GM13976 (cell line): ENCODE measurements at places on chromosomes 11 and 22.

DNA sequence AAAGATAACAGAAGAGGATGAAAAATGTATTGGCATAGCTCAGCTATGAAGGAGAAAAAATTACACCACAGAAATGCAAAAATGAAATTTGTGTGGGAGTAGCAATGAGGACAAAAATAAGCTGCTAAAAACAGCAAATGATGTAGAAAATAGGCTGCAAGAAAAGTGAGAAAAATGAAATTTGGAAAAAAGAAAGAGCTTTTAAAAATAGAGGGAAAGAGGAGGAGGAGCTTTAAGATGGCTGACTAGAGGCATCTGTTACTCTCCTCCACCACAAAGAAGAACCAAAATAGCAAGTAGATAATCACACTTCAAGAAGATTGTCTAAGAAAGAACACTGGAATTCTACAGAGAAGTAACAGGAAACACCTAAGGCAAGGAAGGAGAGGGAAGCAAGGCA, 23.7 kb upstream of the OR5AN1 start:
- no peak for DNase-seq

GRCh38 chr22:22907551-22908494, 20.2 kb downstream of the IGLL5 start:
- DNase-seq: no peak

- no peak for DNase-seq
Measured at GRCh38 chr11:72724021-72724551, 28.1 kb downstream of the ARAP1 start.

GRCh38 chr22:32079130-32080089, 36.3 kb downstream of the SLC5A1 start:
- DNase-seq: no peak

DNA sequence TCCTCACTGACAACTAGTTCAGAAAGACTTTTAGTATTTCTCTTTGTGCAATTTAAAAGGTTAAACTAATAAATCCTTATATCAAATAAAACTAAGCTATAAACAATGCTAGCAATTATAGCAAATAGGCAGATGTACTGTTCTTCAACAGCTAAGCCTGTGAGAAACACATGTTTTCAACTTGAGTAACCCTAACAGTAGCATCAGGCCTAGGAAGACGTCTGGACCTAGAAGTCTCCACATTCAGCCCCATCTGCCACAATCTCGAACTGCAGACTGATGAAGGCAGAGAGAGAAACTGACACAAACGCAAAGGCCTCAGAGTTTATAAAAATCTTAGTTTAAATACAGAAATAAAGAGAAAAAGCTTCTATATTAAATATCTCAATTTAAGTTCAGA, 2.5 kb downstream of the ST13 start:
- DNase-seq: no peak

GRCh38 chr11:36333897-36334296, 37.8 kb downstream of the PRR5L start:
- DNase-seq: no peak

DNA sequence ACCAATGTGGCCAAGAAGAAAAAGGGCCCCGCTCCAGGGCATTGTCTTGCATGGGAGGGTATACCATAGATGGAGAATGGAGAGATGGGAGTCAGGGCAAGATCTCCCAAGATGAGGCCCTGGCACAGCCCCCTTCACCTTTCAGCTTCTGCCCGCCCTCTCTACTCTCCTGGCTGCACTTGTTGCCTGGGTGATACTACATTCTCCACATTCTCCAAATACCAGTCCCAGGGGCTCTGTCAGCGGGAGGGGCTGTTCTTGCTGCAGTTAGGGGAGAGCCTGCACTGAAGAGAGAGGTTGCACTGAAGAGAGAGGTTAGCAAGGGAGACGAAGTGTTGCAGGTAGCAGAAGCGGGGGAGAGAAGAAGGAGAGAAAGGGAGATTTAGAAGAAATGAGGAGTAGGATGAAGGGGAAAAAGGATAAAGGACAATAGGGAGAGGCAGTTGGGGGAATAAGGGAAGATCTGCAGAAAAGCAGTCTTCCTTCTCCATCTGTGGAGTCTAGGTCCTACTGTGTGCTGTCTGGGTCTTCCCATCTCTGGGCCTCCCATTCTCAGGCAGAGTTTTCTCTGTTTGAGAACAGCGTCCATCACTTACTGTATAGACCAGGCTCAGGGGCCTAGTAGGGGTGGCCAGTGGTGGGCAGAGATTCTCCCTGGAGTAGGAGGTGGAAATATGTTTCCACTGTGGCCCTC, 8.0 kb downstream of the PHLDB1 start:
- DNase-seq: no peak

- no peak for DNase-seq
Measured at GRCh38 chr11:36565031-36565610, 2.7 kb upstream of the RAG1 start.

DNA sequence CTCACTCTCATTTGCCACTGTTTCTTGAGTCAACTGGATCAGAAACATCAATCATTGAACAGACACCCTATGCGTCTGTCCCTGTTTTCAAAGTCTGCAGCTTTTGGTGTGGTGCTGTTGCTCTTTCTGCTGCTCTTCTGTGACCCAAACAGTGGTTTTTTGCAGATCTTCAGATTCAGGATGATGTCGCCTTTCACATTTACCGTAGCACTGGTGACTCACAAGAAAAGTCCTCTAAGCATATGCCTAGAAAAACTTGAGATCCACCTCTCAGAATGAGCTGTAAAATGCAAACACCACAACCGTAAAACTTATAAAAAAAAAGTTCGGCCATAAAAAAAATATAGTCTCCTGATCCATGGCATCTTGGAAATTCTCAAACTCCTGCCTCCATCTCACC, 400.4 kb downstream of the NTM start:
- DNase-seq: no peak

GRCh38 chr11:35822815-35823495, 120.9 kb upstream of the LDLRAD3 start:
- no peak for DNase-seq

GRCh38 chr11:121446752-121447156, 5.4 kb upstream of the SORL1 start:
- no peak for DNase-seq

DNA sequence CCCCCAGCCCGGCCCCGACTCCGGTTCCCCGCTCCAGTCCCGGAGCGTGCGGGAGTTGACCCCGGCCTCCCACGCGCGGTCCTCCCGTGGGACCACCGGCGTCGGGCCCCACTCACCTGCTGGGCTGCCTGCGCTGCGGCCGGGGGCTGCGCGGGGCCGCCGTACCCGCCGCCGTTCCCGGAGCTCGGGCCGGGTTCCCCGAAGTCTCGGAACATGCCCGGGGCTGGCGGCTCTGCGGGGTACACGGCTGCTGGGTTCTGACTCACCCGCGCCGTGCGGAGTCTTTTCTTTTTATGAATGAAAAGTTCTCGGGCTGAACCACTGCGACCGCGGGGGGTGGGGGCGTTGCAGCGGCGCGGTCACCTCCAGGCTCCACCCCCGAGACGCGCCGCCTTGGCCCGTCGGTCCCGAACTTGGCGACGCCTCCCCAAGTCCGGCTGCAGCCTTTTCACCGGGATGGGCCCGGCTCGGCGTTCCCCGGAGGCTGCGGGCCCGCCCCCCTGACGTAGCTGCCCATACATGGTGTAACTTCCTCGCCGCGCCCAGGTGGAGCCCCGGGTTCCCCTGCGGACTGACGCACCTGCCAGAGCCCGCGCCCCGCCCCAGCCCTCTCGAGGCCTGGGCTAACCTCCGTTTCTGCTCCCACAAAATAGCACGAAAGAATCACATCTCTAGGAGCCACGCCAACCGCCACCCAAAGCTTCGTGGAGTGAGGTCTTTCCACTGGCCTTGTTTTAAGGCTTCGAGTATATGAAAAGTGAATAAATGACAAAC, at the start of gene FOSL1:
Gene FOSL1, minus strand, starts transcription at position 264 of the 774 bp plus-strand sequence. Its CDS starts 49 bp downstream, at position 215.
- DNase-seq: peak; percentile 93

GRCh38 chr11:111733611-111734088, 32.5 kb downstream of the PPP2R1B start:
- no peak for DNase-seq

DNA sequence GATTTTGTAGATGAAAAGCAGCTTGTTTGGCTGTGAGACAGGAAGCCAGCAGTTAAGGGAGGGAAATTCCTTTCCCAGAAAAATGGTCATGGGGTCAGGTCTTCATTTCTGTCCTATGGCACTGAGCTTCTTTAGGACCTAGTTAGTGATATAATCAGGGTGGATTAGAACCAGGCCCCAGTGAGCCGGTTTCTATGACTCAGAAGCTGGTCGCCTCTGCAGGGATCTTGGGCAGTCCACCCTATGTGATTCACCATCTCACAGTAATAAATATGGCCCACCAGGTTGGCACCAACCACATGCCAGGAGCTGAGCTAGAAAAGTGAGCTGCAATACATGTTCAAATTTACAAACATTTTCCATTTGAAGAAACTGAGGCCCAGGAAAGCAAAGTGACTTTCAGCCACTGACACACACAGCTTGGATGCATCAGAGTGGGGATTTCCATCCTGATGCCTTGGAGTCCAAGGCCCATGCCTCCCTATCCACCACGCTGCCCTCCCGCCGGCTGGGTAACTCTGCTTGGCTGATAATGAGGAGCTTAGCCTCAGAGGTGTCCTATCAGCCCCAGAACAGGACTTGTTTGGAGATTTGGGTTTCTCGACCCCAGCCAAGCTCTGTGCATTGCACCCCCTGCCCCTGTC, 42.0 kb downstream of the CD82 start:
- no peak for DNase-seq

DNA sequence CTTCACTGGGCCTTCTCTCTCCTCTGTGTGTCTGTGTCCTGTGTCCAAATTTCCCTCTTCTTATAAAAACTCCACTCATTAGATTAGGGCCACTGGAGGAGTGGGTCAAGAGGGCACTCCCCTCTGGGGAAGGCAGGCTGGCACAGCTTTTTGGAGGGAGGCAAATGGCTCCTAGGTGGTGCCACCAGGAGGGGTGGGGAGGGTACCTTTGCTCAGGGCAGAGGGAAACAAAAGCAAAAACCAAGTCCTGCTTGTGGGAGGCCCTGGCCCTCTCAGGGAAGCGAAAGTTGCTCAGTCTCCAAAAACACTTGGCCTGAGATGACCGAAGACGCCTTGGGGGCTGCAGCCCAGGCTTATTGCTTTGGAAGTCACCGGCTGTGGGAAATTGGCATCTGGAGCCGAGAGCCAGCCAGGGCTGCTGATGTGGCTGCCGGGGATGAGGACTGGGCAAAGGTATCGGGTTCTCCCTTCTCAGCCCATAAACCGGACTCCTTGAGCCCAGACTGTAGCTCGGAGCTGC, 48.2 kb upstream of the ANO1 start:
- DNase-seq: no peak

DNA sequence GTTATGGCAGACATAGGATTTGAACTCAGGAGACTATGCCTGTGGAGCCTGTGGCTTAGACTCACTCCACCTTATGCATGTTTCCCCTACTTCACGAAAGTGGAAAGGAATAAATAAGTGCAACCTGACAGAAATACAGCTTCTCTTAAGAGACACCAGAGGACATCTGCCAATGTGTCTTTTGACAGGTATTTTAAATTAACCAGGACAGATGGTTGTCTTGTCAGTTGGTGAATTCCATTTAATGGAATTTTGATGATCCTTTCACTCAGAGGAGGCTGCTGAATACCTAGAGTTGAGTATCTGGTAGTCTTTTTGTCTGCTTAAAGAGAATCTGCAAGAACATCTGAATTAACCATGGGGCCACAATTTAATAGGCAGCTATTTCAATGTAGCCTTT, 46.1 kb downstream of the NELL1 start:
- DNase-seq: no peak

- DNase-seq: no peak
Measured at GRCh38 chr11:7576726-7577290, 63.0 kb downstream of the PPFIBP2 start.

- DNase-seq: no peak
Measured at GRCh38 chr11:17148536-17148935, 59.2 kb downstream of the PIK3C2A start.

- DNase-seq: no peak
Measured at GRCh38 chr11:29173660-29174062, 843.2 kb downstream of the KCNA4 start.

DNA sequence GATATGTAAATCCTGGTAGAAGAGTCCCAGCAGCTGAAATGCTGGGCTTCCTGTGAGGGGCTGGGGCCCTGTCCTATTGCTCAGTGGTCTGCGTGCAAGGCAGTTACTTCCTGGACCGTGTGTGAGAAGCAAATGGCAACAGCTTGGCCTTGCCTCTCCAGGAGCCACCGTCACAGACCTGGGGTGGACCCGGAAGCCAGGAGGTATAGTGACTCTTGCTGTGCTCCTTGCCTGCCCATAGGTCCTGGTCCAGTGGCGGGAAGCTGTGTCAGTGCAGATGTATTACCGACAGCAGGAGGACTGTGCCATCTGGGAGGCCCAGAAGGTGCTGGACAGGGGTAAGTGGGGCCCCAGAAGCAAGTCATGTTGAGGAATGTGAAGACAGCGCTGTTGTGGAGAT, 54.3 kb downstream of the PISD start:
- DNase-seq: no peak

GRCh38 chr22:48724899-48725298, 1102.8 kb downstream of the BRD1 start:
- no peak for DNase-seq
